ENCODE measurements at places on chromosomes 5 and 9.
A peak's percentile ranks its signal among the peaks of the same experiment; 100 is the strongest.

DNA sequence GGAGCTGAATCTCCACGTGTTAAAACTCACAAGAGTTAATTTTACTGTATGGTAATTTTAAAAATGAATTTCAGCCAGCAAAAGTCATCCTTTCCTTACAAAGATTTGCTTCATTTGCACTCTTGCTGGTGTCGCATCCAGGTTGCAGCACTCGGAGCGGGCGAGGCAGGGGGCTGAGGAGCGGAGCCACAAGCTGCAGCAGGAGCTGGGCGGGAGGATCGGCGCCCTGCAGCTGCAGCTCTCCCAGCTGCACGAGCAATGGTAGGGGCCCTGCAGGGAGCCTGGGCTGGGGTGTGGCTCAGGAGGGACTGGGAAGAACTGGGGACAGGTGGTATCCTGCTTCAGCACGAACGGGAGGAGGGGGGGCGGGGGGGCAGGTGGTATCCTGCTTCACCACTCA lies 27.1 kb downstream of the HNRNPH1 start:
- DNase-seq, result no peak

GRCh38 chr9:37623267-37623666 lies 27.5 kb upstream of the FRMPD1 start:
- DNase-seq, result no peak

DNA sequence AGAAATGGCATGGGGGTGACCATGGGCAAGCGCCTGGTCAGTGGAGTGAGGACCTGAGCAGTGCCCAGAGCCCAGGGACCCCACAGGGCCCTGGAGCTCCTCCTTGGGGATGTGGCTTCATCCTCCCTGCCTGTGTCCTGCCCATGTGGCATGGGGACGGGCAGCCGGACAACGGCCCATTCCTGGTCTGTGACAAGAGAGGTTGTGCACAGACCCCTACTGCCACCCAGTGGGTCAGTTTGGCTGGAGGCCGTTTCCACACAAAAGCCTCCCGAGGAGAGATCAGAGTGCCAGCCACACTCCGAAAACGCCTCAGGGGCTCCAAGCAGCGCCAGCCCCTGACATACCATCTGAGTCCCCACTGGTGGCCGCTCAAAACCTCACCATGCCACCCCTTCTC lies 19.8 kb downstream of the SLC6A18 start:
- no peak for DNase-seq

- peak; percentile 23 for DNase-seq
Measured at GRCh38 chr5:159098603-159099436, 896 bp downstream of the EBF1 start.

GRCh38 chr9:38084556-38084880 lies 15.5 kb upstream of the SHB start:
- DNase-seq, result no peak

DNA sequence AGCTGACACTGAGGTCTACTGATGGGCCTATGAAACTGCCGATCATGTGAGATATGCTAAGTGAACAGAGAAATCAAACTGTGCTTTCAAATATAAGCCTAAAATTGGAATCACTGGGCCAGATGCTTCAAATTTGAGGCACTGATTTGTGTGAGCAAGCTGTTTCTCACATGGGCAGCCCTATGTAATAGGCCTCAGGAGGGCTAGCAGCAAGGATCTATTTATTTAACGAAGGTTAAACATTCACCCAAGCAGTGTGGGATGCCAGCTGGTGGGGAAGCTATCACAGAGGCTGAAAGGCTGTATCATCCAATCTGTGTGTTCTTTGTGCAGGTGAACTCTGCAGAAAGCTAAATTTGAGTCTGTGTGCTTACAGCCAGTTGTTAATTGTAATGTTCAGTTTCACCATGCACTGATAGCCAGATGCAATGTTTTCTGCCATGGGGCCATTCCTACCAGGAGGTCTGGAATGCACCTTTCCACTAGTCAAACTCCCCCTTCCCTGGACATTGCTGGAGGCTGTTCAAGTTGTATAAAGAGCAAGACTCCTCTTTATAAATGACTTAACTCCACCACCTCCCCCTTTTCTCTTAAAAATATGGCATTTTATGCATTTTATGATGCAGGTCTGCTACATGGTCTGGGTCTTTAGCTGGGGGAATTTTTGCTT lies 228.9 kb downstream of the SH3GL2 start:
- no peak for DNase-seq

DNA sequence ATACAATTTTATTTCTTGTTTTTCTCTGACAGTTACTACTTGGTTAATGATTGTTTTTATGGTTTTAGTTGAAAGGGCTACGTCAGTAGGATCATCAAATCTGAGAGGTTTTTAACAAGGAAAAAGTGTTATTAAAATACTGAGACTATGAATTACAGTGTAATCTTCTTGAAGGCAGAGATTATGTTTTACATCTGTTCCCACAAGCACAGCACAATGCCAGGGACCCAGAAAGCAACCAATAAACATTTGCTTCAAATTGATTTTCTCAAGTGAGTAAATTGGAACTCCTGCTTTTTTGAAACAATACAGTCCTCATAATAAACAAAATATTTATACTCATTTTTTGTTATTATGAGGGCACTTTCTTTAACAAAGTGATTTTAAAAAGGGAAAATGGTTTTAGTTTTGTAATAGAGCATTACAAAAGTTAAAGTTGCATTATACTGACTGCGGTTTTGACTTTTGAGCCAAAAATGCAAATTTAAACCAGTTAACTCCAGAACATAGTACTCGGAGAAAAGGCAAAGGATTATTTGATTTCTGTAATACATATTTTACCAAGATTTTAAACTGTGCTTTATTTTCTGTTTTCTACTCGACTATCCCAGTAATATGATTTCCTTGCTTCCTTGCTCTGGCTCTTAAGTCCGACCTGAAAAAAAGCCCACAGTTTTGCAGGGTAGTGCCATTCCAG lies 176.9 kb downstream of the GDNF start:
- DNase-seq, result no peak

DNA sequence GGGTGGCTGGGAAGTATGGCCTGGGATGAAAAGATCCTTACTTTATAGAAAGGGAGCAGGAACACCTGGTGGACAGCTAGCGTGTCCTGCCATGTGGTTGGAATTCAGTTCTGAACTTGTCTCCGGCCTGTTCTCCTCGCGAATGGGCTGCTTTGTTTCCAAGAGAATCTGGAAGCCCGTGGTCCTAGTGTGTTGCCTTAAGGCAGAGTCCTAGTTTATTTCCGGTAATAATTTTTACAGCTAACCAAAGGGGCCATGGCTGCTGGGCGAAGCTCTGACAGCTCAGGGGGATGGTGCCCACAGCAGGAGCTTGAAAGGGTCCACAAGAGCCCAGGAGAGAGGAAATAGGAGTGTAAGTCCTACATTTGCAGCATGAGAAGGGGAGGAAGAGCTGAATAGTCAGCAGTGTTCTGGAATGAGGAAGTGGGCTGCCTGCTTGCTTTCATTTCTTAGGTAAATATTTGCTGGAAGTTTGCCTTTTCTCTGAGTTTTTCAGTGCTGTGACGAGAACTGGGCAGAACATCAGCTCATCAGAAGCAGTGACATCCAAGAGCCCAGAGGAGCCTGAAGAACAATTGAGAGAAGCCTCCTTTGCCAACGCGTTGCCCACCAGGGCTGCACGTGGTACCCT lies 13.1 kb upstream of the IGFBPL1 start:
- DNase-seq, result no peak

GRCh38 chr5:13746026-13746425 lies 198.5 kb downstream of the DNAH5 start:
- no peak for DNase-seq

- DNase-seq, result peak; percentile 62
Measured at GRCh38 chr9:136787690-136788400, 3.3 kb upstream of the TMEM141 start.

- no peak for DNase-seq
Measured at GRCh38 chr5:111781200-111781599, 24.2 kb upstream of the NREP start.

- no peak for DNase-seq
Measured at GRCh38 chr5:38151878-38152277, 106.5 kb upstream of the EGFLAM start.

GRCh38 chr5:4511996-4512656 lies 628.0 kb upstream of the ADAMTS16 start:
- no peak for DNase-seq

GRCh38 chr5:168005093-168005492 lies 286.4 kb upstream of the WWC1 start:
- DNase-seq, result no peak

GRCh38 chr9:38053697-38054461 lies 15.1 kb downstream of the SHB start:
- no peak for DNase-seq

- no peak for DNase-seq
Measured at GRCh38 chr9:111301195-111301594, 28.8 kb downstream of the OR2K2 start.

GRCh38 chr5:20615888-20616563 lies 628.0 kb upstream of the CDH18 start:
- no peak for DNase-seq

GRCh38 chr9:4615251-4615650 lies 46.8 kb upstream of the PLPP6 start:
- no peak for DNase-seq

GRCh38 chr9:109966643-109967368 lies 186.8 kb downstream of the PALM2AKAP2 start:
- DNase-seq, result no peak

GRCh38 chr9:98879094-98879962 lies 64.4 kb upstream of the COL15A1 start:
- DNase-seq, result no peak

DNA sequence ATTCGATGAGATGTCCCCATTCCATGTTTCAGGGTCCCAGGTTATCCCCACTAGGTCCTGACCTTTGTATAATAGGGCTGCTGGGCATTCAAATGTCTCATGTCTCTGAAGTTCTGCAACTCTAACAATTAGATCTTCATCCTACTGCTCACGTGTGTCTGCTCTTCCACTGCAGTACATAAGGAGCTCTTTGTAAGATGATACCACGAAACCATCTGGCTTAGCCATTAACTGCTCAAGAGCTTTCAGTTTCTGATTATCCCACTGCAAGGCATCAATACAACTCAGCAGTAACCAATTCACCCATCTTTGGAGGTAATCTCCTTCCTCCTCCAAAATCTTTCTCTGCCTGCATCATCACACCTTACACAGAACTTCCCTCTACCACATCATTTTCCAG lies 49.9 kb upstream of the PPP2CA start:
- no peak for DNase-seq

DNA sequence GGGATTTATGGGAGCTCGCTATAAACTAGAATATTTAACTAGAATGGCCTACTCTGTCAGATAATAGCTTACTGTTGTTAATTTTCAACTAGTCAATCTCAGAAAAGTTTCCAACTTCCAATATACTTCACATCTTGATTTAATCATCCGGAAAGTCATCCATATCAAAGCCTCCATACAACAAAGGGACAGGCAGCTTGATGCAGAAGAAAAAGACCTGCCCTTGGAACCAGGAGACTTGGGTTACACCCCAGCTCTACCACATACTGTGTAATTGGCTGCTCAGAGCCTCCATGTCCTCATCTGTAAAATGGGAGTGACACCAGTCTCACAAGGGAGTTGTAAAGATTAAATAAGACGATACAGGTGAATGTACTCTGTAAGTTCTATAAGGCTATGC lies 1.9 kb downstream of the PTPN3 start:
- no peak for DNase-seq
